NCI-H1048 (cell line): ENCODE measurements at places on chromosomes 12 and 14.

DNA sequence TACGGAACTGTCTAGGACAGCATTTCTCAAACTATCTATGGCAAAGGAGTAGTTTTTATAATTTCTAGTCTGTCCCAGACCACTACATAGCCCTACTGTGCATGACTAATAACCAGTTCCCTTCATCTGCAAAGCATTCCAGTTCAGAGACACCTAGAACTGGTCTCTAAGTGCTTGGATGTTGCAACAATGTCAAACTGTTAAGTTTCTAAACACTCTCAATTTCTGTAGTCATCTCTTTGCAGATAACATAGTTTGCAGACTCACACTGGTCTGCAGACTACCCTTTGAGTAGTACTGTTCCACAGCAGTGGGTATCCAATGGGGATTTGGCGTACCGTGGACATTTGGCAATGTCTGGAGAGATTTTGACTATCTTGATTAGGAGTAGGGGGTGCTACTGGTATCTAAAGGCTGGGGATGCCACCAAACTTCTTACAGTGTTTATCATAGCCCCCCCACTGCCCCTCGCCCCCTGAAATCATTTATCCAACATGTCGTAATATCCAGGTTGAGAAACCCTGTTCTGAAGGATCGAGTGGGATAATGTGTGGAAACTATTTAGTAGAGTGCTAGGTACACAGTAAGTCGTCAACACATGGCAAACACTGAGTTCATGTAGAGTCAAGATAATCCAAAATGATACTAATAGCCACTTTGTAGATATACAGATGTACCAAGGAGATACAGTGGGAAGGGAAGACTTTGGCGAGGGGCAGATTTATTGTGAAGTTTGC, 1.7 kb downstream of the C12orf76 start:
- no peak for DNase-seq

DNA sequence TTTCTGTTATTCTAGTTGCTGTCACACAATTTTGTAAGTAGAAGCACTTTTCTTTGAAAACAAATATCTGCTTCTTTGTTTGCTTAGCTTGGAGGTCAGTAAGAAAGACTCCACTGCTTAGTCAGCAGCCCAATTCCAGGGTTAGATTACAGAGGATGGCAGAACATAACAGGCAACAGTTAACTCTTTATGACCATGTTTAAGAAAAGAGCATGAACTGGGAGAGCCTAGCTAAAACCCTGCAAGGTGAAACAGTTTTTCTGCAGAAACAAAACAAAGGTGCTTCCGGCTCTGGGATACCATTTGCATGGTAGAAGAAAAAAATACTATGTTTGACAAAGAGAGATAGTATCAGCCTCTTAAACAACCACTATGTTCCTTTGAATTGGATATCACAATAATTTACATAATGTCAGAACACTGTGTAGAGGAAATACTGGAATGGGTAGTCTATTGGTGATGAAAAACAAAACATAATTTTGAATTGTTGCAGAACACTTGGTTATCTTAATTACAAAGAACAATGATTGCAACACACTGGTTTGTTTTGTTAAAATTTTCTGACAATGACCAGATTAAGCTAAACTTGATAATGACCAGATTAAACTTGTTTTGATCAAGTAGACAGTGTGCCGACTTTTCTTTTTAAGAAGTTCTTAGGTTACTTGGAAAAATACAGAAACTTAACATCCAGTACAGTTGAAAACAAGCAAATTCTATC, 22.4 kb upstream of the PPM1H start:
- DNase-seq = no peak

DNA sequence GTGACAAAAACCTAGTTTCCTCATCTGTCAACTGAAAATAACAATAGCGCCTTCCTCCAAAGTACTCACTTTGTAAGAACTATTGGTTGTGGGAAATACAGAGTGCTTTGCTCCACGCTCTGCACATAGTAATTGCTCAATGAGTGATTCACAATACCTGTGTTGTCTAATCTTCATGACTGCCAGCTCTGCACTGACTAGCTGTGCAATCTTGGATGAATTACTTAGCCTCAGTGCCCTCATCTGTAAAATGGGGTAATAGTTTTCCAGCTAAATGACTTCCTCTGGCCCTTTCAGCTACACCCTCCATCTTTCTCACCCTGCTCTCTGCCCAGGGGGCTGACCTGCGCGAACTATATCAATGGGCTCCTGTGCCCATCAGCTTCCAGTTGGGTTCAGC, 42.8 kb downstream of the RNFT2 start:
- no peak for DNase-seq

DNA sequence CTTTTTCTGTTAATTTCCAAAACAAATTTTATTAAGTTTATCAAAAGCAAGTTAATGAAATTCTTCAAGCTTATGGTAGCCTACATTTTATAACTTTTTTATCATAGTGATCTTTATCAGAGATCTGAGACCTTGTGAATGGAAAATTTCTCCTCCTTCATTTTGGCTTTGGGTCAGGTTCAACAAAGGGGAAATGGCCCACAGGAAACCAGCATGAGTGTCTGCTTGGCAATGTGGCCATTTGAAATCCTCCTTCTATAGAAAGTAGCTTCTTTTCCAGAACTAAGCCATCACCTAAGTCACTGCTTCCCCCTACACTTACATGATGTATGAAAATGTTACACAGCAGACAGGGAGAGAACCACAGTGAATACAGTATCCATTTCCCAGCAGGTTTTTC, 1.6 kb downstream of the RHOJ start:
- no peak for DNase-seq

- DNase-seq = no peak
These were observed 20.7 kb downstream of the NFKBIA start for GRCh38 chr14:35383569-35384454.

DNA sequence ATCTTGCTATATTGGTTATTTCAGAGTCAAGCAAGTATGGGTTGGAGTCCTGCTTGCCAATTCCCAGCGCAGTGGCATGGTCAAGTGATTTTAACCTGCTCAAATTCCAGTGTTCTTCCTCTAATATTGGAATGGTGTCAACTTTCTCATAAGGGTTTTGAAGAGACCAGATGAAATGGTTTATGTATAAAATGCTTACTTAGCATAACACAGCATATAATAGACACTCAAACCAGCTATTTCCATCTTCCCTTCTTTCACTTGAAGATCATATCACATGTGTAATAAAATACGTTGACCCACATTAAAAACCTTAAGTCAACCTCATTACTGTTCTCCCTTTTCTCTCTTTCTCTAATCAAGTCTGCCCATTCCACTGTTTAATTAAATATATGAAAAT, 144.0 kb downstream of the NAV3 start:
- no peak for DNase-seq

DNA sequence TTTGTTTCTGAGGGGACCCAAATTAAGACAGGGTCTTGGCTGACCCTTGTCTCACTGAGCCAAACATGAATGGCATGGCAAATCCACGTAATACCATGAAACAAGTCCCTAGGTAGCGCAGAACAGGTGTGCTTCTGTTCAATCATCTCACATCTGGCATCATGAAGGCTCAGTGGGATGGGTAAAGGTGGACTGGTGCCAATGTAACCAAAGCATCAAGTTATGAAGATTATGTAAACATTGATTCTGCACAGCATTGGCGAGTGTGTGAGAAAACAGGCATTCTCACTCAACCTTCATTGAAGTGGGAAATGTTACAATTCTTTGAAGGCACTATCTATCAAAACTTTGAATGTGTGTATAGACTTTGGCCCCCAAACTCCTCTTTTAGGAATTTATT, 41.9 kb downstream of the PTGER2 start:
- DNase-seq = no peak
